NCI-H1417 treated with DMSO at 0.1 percent for 48 hours (cell line): ENCODE measurements at places on chromosomes 5 and 9.

- no peak for DNase-seq
Measured at GRCh38 chr9:123073991-123074422, 40.5 kb downstream of the GPR21 start.

DNA sequence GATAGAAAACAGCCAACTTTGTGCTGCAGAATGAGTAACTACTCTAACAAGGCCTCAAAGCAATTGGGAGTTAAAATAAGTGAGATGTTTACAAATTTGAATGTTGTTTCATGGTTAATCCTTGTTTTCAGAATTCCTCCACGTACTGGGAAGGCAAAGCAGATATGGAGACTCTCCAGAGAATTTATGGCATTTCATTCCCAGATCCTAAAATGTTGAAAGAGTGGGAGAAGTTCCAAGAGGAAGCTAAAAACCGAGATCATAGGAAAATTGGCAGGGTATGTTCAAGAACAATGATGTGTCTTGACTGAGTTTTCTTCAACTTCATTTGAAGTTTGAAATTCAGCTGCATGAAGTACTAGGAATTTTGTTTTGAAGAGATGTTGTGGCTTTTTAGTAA is 16.4 kb downstream of the TARS1 start:
- no peak for DNase-seq

- no peak for DNase-seq
Measured at GRCh38 chr9:37710046-37710445, 43.6 kb upstream of the TRMT10B start.

DNA sequence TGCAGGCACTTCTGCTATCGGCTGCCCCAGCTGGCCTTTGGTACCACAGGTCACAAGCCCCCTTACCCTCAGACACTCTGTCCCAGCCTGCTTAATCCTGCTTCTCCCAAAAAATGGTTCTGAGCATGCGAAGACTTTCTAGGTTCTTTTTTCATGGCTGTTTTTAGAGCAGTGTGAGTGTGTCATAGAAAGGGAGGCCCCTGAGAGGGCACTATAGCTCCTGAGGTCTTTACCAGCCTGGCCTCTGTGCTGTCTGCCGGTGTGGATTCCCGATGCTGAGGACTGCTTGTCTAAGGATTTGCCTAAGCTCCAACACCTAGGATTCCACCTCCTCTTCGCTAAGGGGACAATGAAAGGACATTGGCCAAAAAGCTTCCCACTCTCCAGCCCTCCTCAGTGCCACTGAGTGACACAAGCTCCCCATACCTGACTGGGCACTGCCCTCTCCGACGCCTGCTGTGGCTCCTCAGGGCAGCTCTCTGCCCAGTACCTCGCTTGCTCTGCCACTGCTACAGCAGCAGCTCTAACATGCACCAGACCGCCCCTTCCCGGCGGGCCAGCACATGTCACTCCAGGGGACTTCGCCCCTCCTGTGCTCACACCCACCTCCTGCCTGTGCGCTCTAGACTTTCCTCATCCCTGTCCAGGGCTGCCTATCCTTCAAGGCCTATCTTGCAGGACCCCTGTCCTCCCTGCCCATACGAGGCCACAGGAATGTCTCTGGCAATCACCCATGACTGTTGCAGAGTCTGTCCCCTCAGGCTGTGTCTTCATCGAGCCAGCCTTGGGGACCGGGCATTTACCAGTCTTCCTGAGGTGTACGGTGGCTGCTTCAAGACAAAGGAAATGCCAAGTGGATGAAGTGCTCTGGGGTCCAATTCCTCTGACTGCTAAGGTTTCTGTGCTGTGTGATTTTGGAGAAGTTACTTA is 21.0 kb downstream of the MACROH2A1 start:
- no peak for DNase-seq

GRCh38 chr5:106521701-106522100 is 1149.0 kb downstream of the EFNA5 start:
- DNase-seq, result no peak

DNA sequence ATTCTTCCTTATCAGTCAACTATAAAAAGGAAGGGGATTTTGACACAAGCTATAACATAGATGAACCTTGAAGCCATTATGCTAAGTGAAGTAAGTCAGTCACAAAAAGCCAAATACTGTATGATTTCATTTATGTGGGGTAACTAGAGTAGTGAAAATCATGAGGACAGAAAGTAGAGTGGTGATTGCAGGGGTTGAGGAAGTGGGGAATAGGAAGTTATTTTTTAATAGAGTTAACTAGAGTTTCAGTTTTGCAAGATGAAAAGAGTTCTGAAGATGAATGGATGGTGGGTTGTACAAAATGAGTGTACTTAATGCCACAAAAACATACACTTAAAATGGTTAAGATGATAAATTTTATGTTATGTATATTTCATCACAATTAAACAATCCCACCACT is 65.4 kb upstream of the FAM174A start:
- DNase-seq, result no peak

- no peak for DNase-seq
Measured at GRCh38 chr5:137091472-137091871, 407.7 kb downstream of the SPOCK1 start.

DNA sequence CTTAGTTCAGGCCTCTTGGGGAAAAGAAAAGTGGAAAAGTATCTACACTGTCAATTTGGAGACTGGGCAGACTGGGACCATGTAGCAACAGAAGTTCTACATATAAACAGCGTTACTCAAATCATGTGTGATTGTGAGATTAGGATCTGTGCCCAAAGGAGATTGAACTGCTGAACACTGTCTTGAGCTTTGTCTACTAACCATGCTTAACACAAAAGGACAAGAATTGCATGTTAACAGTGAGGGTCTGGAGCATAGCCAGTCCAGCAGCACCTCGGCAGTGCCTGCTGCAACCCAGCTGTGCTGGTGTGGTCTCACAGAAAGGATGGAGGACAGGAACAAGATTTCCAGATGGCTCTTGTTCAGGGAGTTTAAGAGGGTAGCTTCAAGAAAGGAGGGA is 5.7 kb downstream of the PAM start:
- no peak for DNase-seq

DNA sequence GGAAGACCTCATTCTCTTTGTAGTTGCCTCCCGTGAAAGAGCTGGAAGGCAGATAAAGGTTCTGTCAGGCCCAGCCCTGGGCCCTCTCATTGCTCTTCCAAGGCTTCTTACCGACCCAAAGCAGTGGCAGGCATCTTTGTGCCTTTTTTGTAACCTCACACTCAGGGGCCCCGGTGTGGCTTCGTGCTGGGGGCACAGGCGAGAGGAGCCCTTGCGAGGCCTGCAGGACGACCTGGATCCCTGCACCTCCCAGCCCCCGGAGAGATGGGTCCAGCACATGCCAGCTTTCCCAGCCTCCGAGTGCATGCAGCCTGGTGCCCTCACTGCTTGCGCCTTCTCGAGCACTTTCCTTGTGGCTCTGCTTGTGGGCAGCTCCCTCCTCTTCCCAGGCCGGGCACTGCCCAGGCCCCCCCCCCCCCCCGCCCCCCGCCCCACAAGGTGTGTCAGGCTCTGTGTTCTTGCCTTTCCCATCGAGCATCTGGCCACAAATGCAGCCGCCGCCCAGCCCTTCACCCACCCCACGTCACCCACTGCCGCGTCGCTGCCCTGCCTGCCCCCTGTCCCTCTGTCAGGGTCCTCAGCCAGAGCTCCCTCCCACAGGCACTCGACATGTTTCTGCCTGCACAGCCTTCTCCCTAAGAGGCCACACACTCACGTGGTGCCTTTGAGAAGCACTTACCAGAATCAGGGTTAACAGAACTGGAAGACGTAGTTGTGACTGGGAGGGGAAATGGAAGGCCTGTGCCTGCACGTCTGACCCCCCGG is 63.7 kb upstream of the CACNA1B start:
- DNase-seq, result no peak

GRCh38 chr9:21141427-21141882 is at the start of gene IFNW1:
Gene IFNW1 (minus strand): TSS chr9:21141832. CDS start chr9:21141570, 262 bp downstream.
- no peak for DNase-seq

DNA sequence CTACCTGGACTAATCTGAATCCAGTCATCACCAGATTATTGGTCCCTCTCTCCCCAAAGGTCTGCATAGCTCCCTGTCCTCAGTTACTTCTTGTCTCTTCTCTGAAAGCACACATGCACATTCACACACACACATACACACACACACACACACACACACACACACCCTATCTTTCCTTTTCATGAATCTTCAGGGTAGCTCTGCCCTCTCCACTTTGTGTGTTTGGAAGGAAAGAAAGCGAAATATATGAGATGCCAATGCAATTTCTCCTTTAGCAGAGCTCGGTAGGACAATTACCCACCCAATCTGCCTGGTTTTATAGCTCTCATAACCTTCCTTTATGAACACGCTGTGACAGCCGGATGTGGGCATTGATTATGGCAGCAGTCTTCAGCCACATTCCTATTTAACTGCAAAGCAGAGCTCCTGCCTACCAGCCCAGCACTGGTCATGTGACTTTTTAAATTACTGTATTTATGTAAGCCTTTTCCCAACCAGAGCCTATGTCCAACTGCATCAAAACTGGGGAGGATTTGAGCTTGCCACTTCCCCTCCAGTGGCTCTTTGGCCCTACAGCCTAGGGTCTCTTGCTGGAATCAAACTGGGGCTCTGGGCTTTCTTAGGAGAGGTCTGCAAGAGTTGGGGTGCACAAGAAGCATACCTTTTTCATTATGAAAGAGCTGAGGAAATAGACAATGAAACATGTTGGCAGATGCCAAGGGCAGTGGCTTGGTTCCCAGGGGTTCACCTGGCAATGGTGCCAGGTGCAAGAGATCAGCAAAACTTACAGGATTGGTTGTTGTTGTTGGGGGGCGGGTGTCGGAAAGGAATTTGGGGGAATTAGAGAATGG is 20.8 kb upstream of the MATR3 start:
- no peak for DNase-seq

DNA sequence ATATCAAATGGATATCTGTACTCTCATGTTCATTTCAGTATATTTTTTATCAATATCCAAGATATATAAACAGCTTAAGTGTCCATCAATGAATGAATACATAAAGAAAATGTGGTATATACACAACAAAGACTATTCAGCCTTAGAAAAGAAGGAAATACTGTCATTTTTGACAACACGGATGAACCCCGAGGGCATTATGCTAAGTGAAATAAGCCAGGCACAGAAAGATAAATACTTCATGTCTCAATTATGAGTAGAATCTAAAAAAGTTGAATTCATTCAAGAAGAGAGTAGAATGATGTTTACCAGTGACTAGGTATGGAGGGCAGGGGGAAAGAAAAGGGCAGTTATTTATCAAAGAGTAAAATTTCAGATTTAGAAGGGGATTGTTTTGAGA is 949.8 kb upstream of the TYRP1 start:
- no peak for DNase-seq

DNA sequence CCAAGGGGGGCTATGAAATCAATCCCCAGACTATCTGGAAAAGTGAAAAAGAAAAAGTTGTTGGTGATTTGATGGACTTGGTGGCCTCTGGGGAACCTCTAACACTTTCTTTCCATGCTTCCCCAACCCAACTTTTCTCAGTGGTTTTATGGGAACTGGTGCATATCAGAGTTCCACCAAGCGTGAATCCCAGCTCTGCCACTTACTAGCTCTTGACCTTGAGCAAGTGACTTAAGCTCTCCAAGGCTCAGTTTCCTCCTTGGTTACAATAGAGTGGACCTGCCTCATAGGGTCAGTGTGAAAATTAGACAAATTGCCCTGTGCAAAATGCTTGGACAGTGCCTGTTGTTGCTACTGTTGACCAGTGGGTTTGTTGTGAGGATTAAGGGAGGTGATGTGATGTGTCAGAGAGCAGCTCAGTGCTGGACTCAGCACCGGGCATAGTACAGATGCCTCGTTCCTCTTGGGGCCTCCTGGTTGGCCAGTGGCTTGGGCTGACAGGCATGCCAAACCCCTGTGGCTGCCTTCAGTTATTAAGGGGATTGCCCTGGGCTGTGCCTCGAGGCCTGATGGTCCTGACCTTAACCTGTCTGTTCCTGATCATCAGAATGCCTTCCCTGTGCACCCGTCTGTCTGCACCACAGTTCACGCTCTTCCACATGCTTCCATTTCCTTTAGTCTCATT is 49.3 kb downstream of the COL15A1 start:
- DNase-seq, result no peak

DNA sequence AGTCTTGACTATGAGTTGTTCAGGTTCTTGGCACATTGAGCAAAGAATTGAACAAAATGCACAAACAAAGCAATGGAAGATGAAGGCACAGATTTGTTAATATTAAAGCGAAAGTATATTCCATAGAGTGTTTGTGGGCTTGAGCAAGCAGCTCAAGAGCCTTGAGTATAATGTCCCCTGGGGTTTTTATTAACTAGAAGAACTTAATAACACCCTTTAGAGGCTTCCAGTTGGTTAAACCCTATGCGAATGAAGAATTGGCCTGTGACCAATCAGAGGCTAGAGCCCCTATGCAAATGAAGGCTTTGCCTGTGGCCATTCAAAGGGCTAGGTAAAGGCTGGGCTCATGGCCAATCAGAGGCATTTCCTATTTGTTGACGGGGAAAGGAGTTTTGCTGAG is 135.3 kb upstream of the IL12B start:
- DNase-seq, result no peak

- DNase-seq, result no peak
Measured at GRCh38 chr9:93183663-93184431, at the start of gene WNK2. Gene WNK2 (plus strand): TSS chr9:93184139. CDS start chr9:93184930, 791 bp downstream.

GRCh38 chr5:107812570-107813141 is 141.9 kb upstream of the EFNA5 start:
- DNase-seq, result no peak

- DNase-seq, result no peak
Measured at GRCh38 chr9:966870-967269, 9.6 kb upstream of the DMRT3 start.

- DNase-seq, result no peak
Measured at GRCh38 chr9:1939926-1940368, 75.2 kb upstream of the SMARCA2 start.

GRCh38 chr5:33721491-33722200 is 170.1 kb downstream of the ADAMTS12 start:
- no peak for DNase-seq

DNA sequence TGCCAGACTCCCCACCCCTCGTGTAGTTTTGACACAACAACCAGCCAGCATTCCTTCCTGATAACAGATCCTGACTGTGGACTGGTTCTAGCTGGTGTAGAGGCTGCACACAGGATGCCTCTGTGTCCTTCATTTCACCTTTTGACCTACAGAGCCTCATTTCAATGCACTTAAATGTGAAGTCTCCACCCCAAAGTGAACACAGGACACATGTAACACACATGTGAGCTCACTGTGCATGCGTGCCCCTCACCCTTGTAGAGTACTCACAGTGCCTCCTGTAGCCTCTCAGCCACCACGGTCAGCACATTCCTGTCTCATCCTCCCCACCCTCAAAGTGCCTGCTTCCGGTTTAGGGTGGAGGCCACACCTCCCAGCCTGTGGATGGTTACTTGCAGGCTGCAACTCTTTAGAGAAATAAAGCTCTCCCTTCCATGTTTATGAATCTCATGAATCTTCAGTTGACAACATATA is 11.6 kb upstream of the NKD2 start:
- no peak for DNase-seq
